Immature natural killer cell (primary cell): ENCODE measurements at places on chromosomes 13 and 19. TPM values are rescaled to one million over a fixed set of nuclear protein-coding genes. Genes with fewer than 3 reads are reported as not detected.

DNA sequence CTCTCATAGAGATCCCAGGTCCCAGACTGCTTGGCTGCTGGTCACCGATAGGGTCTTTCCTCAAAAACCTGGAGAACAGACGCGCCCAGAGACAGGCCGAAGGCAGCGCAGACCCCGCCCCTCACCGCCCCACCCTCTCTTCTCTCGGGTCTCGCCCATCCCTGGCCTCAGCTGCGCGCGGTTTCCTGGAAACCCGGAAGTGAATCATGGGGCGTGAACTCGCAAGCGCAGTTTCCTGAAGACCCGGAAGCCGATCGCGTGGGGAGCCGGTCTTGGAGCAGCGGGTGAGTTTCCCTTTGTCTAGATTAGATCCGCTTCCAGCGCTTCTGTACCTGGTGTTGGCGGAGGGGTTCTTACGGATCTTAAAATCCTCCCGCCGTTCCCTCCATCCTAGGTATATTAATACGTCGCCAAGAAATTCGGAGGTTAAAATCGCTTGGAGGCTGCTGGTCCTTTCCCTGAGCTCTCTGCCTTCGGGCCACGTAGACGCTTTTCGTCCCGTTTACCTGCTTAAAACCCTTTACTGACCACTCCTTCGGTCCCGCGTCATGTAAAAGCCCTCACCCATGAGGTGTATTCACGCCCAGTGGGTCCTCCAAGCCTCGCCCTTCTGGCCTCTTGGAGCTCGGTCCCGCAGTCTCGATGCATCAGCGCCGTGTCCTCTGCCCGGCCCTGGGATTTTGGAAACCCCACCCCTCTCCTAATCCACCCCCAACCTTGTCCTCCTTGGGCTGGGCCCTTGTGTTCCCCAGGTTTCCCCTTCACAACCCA, at the start of gene ZNF578:
Gene ZNF578, plus strand, starts transcription at position 230 of the 771 bp plus-strand sequence. CDS start 48,293 bp downstream, outside the sequence.
- peaks cover 12% of the 10 kb centered on the region for H3K27me3 ChIP-seq
- H3K4me3 ChIP-seq: peak within 1 kb of the TSS; percentile 94
- H3K27ac ChIP-seq: peak within 1 kb of the TSS; percentile 65
- peak; percentile 63 for DNase-seq

DNA sequence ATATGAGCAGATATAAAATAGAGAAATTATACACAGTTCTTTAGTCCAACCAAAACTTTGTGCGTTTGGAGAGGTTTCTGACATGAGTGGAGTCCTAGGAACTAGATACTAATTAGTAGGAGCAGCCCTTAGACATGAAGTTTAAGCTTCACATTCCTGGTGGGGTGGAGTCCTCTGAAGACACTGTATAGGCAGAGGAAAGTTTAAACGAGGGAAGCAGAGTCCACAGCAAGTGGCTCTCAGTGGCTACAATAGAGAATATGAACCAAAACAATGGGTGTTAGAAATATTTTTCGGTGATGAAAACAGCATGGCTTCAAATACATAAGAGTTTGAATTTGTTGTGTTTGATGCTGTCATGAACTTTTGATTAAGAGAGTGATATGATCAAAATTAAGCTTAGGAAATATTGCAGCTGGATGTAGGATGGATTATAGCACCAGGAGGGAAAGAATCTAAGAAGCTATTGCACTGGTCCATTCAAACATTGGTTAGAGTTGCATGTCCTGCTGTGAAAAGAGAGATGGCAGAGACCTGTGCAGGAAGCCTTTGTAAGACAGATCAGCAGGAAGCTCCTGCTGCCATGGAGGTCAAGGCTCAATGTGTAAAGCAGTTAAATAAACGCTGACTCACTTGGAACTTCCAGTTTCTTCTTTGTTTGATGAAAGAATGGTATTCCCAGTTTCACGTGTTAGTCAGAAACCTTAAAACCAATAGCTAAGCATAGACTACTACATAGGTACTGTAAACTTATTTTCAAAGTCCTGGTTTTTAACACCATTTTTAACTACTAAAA, 175.2 kb downstream of the TDRD3 start:
- no peaks in the 10 kb centered on the region for H3K4me1 ChIP-seq
- H3K27ac ChIP-seq: no peak overlapping the region
- peaks cover 63% of the 10 kb centered on the region for H3K36me3 ChIP-seq
- H3K27me3 ChIP-seq: no peaks in the 10 kb centered on the region
- H3K4me3 ChIP-seq: no peak overlapping the region

APC2 gene
- polyA plus RNA-seq: 0.06 TPM

ADAMTSL5 gene
- not detected for polyA plus RNA-seq

DNA sequence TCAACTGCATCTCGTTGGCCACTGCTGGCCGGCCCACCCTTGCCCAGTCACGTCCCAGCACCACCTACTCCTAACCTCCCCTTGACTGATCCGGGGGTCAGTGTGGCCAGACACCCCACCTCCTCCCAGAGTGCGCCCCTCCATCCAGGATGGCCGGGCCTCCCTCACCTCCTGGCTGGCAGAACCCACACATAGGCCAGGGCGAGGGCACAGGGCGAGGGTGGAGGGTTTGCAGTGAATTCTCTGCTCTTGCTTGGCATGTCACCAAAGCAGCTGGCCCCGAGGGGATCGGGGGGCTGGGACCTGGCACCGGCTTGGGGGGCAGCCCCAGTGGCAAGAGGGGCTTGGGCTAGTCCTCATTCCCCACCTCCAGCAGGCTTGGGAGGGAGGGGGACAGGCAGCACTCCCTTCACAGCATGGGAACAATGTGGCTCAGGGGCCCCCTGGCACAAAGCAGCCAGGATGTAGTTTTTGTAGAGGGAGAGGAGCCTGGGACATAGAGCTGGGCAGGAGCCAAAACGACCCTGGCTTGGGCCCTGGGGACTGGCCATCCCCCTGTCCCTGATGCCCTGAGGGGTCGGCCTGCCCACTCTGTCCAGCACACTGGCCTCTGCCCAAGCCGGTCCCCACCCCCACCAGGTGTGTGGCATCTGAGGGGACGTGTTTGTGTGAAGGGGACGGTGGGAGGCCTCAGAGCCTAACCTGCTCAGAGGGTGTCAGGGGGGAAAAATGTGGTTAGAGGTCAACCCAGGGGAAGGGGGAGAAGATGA, 28.5 kb upstream of the ASF1B start:
- peaks cover 10% of the 10 kb centered on the region for H3K27me3 ChIP-seq
- H3K27ac ChIP-seq: no peak overlapping the region
- H3K4me1 ChIP-seq: peaks cover 31% of the 10 kb centered on the region
- DNase-seq: no peak

DNA sequence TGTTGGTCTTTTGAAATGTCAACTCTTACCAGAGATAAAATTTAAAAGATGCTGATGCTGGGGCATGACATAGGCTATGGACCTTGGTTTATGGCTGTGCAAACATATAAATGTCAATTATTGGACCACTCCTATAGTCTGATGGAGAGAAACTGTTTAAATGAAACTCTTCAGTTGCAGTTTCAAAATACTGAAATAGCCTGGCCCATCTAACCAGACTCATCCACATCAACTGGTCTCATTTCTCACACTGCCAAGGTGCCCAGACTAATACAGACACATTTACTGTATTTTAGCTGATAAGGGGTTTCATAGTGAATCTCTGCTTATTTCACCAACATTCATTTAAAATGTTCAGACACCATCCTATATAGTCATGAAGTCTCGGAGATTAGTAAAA, 19.9 kb downstream of the SERPINE3 start:
- DNase-seq: no peak
- H3K4me3 ChIP-seq: no peak overlapping the region
- H3K4me1 ChIP-seq: no peaks in the 10 kb centered on the region
- no peak overlapping the region for H3K27ac ChIP-seq
- peaks cover 5% of the 10 kb centered on the region for H3K36me3 ChIP-seq

NMRK2 gene
- not detected for polyA plus RNA-seq

- peaks cover 14% of the 10 kb centered on the region for H3K36me3 ChIP-seq
- H3K27me3 ChIP-seq: peaks cover 3% of the 10 kb centered on the region
- peak; percentile 27 for DNase-seq
- peaks cover 39% of the 10 kb centered on the region for H3K4me1 ChIP-seq
- peak overlapping the region; percentile 21 for H3K27ac ChIP-seq
Observed at GRCh38 chr19:49327878-49328544, 3.0 kb upstream of the SLC6A16 start.

ATCAY gene
- polyA plus RNA-seq: not detected

GRCh38 chr13:98288211-98288610, 111.1 kb upstream of the RNF113B start:
- no peak overlapping the region for H3K4me3 ChIP-seq
- H3K27me3 ChIP-seq: peaks cover 1% of the 10 kb centered on the region
- H3K27ac ChIP-seq: no peak overlapping the region
- no peaks in the 10 kb centered on the region for H3K36me3 ChIP-seq
- no peaks in the 10 kb centered on the region for H3K4me1 ChIP-seq

DNA sequence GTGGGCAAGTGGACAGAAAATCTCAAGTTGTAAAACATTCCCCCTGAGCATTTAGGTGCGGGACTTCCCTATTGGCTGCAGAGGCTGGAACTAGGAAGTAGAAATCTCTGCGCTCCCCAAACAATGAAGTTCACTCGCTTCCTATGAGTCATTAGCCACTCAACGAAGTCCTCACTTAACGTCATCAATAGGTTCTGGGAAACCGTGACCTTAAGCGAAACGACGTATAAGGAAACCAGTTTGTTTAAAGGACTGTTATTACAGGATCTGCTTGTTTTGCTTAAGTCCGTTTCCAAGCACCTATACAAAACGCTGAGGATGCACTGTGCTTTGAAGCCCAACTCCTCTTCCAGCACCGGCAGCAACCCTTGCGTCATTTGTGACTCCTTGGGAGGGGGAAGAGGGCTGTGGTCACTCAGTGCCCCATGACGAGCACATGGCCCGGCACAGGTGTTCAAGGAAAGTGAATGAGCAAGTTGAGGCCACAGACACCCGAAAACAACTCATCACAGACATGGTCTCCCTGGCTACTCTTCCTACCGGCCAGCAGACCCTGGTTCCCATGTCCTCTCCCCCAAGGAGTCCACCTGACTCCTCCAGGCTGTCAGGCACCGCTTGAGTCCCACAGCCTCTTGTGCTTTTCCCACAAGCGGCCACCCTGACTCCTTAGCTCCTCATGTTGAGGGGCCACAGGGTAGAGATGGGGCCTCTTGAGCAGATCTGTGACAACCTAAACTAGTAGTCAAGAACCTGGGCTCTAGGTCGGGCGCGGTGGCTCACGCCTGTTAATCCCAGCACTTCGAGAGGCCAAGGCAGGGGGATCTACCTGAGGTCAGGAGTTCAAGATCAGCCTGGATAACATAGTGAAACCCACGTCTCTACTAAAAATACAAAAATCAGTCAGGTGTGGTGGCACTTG, 4.8 kb downstream of the RPS16 start:
- H3K36me3 ChIP-seq: peaks cover 24% of the 10 kb centered on the region
- no peak for DNase-seq
- H3K27me3 ChIP-seq: peaks cover 6% of the 10 kb centered on the region
- peaks cover 33% of the 10 kb centered on the region for H3K4me1 ChIP-seq
- peak overlapping the region; percentile 49 for H3K27ac ChIP-seq

- H3K36me3 ChIP-seq: peaks cover 20% of the 10 kb centered on the region
- H3K4me1 ChIP-seq: peaks cover 13% of the 10 kb centered on the region
- H3K27me3 ChIP-seq: peaks cover 2% of the 10 kb centered on the region
Observed at GRCh38 chr13:28271056-28271840, 132.9 kb downstream of the PAN3 start.

DNA sequence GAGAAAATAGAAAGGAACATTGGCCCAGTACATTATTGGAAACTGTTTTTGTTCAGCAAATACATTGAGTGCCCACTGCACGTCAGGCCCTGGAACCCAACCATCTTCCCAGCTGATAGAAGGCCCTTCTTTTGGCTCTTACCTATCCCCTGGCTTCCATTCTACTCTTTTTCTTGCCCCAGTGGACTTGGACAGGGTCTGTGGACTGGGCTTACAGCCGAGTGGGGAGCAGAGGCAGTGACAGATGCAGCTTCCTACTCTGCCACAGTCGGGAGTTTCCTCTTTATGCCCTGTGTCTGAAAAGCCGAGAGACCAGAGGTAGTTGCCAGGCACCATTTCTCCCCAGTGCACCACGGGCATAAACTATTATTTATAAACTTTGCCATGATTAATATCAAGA, 70.4 kb downstream of the ARHGAP35 start:
- DNase-seq: no peak
- H3K4me1 ChIP-seq: peaks cover 68% of the 10 kb centered on the region
- H3K36me3 ChIP-seq: no peaks in the 10 kb centered on the region
- no peaks in the 10 kb centered on the region for H3K27me3 ChIP-seq
- H3K4me3 ChIP-seq: no peak overlapping the region
- peak overlapping the region; percentile 67 for H3K27ac ChIP-seq

SLC25A41 gene
- not detected for polyA plus RNA-seq

OR7C1 gene
- polyA plus RNA-seq: not detected

- H3K27ac ChIP-seq: no peak overlapping the region
- DNase-seq: no peak
- H3K36me3 ChIP-seq: no peaks in the 10 kb centered on the region
Observed at GRCh38 chr13:83333614-83334388, 548.5 kb downstream of the SLITRK1 start.

DNA sequence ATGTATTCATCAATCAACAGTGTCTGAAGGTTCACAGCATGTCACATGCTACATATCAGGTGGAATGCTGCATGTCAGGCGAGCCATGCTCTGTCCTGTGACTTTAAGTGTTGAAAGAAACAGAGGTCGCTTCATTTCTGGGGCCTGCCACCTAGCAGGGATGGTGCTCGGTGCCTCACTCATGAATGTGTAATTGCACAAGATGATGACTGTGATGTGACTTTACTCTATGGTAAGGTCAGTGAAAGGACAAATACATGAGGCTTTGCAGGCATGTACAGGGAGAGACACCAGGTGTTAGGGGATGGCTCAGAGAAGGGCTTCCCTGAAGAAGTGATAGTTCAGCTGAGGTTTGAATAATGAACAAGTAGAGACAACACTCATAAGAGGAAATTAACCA, 66.7 kb downstream of the FRY start:
- DNase-seq: no peak
- peaks cover 1% of the 10 kb centered on the region for H3K27me3 ChIP-seq
- no peak overlapping the region for H3K27ac ChIP-seq
- no peaks in the 10 kb centered on the region for H3K4me1 ChIP-seq
- H3K36me3 ChIP-seq: peaks cover 20% of the 10 kb centered on the region
- H3K4me3 ChIP-seq: no peak overlapping the region

- DNase-seq: peak; percentile 73
- H3K27ac ChIP-seq: peak overlapping the region; percentile 45
- H3K36me3 ChIP-seq: no peaks in the 10 kb centered on the region
- H3K4me3 ChIP-seq: peak overlapping the region; percentile 82
- H3K4me1 ChIP-seq: peaks cover 15% of the 10 kb centered on the region
- H3K27me3 ChIP-seq: no peaks in the 10 kb centered on the region
Observed at GRCh38 chr19:35124098-35125060, 8.8 kb downstream of the FXYD3 start.

GRCh38 chr19:52237771-52238400, 31.5 kb upstream of the ZNF766 start:
- H3K4me1 ChIP-seq: no peaks in the 10 kb centered on the region
- H3K4me3 ChIP-seq: no peak overlapping the region
- H3K27me3 ChIP-seq: peaks cover 2% of the 10 kb centered on the region
- DNase-seq: peak; percentile 34
- no peak overlapping the region for H3K27ac ChIP-seq

GRCh38 chr13:103772576-103772975, 706.4 kb upstream of the SLC10A2 start:
- H3K4me1 ChIP-seq: no peaks in the 10 kb centered on the region
- no peaks in the 10 kb centered on the region for H3K27me3 ChIP-seq
- H3K27ac ChIP-seq: no peak overlapping the region
